CD4-positive, alpha-beta T cell treated with Interferon gamma for 1 hour (primary cell): ENCODE measurements at places on chromosomes 13 and 19.

GRCh38 chr13:27391471-27391870 lies 32.9 kb upstream of the GTF3A start:
- DNase-seq = no peak

DNA sequence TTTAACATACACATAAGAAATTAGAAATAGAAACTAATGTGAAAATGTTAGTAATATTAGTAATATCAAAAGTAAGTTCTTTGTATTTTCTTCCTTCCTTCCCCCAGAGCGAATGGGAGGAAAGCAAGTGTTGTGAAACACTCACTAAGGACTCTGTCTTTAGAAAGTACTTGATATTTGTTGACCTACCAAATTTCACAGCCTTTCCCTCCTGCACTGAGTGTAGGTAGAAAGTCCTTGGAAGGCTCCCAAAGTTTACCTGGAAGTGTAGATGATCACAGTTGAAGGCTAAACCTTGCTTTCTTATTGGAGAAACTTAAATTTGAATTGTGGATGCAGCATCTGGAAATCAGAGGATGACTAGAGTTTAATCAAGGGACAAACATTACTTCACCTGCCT lies 1459.5 kb upstream of the SPRY2 start:
- no peak for DNase-seq

- no peak for DNase-seq
These were observed 38.1 kb upstream of the KCTD15 start for GRCh38 chr19:33758541-33759013.

DNA sequence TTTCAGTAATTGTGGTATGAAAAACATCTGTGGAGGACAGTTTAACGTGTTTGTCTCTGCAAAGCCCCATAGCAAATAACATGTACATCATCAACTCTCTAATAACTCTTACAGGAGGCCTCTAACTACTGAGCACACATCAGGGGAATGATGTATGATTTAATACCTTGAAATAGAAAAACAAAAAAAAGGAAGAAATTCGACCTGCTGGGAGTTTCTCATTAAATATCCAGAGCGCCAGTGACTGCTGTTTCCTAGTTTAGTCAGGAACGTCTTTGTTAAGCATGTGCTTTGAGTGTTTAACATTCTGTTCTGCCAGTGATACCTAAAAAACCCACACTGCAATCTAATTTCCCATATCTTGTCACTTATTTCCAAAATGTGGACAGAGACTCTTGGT lies 235.4 kb downstream of the PCDH20 start:
- no peak for DNase-seq

GRCh38 chr19:18895038-18895823 lies 727 bp downstream of the CERS1 start:
- DNase-seq = no peak
